ENCODE measurements at places on chromosomes 16 and 17. TPM values are rescaled to one million over a fixed set of nuclear protein-coding genes. Genes with fewer than 3 reads are reported as not detected.

COQ9 gene
- 29.7 TPM for total RNA-seq

ADAP2 gene
- total RNA-seq: 4.7 TPM

TBC1D3I gene
- 0.15 TPM for total RNA-seq

KRT32 gene
- 0.20 TPM for total RNA-seq

MT1E gene
- 16.1 TPM for total RNA-seq

TTLL6 gene
- total RNA-seq: not detected

ACAP1 gene
- 5.5 TPM for total RNA-seq

CSH1 gene
- not detected for total RNA-seq

KRT24 gene
- total RNA-seq: not detected

HOXB6 gene
- 0.25 TPM for total RNA-seq

HBM gene
- total RNA-seq: not detected

DNA sequence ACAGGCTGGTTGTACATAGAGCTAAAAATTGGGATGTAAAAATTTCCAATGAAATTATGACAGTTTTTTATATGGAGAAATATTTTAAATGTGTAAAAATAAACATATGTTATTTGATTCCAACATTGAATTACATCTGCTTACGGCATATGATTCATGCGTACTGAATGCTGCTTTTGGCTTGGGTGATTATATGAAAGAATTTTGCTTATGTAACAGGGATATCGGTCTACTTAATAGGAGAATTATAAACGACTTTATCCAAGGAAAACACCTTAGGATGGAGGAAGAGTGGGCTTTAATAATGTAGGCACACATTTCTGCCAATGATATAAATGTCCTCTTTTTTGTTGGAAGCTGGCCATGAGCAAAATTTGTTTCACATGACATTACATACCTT, 197.3 kb upstream of the GOT2 start:
- no peak for DNase-seq

DNA sequence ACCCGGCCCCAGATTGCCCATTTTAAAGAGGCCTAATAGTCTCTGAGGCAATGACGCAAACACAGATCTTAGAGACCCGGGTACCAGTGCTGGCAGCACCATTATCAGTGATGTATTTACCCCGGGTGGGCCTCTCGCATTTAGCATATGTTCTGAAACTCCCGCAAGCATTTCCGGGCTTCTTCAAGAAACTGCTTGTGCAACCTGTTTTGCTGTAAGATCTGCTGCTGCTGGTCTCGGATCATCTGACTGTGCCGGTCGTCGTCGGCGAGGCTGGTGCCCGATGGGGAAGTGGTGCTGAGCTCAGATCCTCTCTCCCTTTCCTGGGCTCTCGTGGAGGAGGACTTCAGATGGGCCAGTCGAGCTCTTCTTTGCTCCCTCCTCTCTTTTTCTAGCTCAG, 12.5 kb downstream of the CEP295NL start:
- DNase-seq: no peak

DNA sequence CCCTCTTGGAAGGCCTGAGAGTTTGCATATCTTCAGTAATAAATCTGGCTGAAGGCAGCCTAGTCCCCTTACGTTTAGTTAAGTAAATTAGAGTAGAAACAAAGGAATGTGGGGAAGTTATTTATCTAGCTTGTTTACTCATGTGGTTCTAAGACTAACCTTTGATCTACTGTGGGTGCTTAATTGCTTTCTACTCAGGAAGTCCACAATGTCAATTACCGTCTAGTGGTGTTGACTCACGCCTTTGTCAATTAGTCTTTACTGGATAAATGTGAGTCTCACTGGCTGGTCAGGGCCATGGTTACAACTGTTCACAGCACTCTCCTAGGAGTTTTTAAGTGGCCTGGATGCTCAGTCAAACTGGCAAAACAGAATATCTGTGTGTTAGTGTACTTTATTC, 2338.4 kb downstream of the TP53TG3F start:
- no peak for DNase-seq

DNA sequence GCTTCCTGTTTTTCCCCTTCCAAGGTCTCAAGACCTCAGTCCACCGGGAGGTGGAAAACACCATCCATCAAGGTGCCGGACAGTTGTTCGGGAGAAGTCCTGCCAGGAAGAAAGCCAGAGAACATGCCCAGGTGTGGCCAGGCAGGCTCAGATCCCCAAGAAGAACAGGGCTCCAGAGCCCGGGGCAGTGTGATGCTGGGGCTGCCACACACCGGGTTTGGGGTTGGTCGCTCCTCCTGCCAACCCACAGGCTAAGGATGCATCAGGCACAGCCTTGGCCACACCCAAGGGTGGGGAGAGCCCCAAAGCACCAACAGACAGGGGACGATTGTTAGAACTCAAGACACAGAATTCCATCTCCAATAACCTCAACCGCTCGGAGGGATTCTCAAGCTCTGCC, 19.7 kb downstream of the ZFHX3 start:
- no peak for DNase-seq

- no peak for DNase-seq
Observed at GRCh38 chr16:10504404-10504885, 76.0 kb downstream of the EMP2 start.

- DNase-seq: no peak
Observed at GRCh38 chr16:9869776-9870175, 312.5 kb downstream of the GRIN2A start.

DNA sequence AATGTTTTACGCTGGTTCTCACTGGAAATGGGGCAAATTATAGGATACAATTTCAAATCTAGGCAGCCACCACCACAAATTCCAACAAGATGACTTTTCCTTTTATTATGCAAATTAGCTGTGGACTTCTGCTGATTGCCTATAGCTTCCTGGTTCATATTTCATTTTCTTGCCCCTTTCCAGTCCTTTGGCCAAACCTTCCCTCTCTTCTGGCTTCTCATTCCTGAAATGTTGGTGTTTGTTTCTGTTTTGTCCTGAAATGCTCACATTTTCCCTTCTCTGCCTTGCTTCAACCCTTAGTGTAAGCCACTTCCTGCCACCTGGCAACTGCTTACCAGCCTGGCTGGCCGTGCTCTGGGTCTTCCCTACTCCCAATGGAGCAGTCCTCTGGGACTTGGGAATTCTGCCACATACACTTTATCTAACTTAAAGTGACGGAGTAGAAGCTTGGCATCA, 14.0 kb downstream of the PRSS54 start:
- no peak for DNase-seq

DNA sequence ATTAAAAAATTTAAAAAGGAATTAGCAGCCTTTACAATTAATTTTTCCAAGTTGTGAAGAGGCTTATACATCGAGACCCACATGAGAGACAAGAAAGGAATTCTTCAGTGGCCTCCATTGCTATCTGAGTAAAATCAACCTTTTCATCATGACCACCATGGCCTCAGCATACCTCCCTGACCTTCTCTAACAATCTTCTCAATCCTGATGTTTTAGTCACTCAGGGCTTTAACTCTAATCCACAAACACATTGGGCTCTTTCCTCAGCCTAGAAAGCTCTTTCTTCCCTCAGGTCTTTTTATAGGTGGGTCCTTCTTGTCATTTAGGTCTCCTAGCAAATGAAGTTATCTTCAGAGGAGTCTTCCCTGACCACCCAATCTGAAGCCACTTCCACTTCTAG, 46.4 kb downstream of the SPOP start:
- no peak for DNase-seq

DNA sequence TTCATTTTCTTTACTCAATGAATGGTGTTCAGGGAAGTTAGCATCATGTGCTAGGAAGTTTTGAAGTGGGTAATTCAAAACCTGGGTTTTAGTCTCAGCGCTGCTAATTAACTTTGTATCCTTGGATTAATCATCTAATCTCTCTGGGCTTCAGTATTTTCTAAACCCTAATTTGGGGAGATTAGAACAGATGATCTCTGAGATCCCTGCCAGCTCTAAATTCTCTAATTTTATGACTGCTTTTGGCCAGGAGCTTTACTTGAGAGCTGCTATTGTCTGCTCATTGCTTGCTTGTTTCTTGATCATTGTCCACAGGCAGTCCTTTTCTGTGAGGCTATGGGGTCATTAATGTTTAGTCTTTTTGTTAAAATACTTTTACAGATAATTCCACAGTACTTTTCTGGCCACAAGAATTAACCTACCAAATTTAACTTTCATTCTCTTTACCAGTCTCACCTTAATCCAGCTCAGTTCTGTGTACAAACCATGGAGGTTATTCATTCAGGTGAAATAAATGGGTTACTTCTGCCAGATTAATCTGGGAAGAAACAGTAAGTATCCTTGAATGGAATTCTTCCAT, 28.4 kb upstream of the VWA3A start:
- DNase-seq: no peak

- no peak for DNase-seq
Observed at GRCh38 chr17:65913326-65913850, 278.5 kb downstream of the CEP112 start.

DNA sequence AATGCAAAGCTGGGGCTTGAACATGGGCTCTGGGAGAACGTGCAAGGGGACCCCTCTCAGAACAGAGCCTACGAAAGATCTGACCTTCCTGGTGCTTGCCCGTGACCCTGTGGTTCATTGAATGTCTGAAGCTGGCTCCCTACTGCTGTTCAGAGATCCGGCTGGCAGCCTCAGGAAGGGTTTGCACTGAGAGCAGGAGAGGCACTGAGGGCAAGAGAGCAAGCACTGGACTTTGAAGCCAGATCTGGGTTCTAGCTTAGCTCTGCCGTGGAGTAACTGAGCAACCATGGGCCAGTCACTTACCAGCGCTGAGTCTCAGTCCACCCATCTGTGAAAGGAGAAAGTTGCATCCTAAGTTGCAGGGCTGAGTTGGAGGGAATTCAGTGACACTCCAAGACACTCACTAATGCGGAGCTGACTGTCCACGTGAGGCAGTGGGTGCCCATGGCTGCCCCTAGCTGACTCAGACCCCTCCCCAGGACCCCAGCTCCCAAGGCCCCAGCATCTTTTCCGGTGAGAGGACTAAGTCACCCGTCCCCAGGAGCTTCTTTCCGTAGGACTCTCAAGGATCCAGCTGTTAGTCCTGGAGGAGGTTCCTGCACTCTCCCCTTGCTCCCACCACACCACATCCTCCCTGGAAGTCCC, 41.3 kb downstream of the BEAN1 start:
- DNase-seq: no peak

- no peak for DNase-seq
Observed at GRCh38 chr16:67857547-67858233, 10.2 kb upstream of the CENPT start.

DNA sequence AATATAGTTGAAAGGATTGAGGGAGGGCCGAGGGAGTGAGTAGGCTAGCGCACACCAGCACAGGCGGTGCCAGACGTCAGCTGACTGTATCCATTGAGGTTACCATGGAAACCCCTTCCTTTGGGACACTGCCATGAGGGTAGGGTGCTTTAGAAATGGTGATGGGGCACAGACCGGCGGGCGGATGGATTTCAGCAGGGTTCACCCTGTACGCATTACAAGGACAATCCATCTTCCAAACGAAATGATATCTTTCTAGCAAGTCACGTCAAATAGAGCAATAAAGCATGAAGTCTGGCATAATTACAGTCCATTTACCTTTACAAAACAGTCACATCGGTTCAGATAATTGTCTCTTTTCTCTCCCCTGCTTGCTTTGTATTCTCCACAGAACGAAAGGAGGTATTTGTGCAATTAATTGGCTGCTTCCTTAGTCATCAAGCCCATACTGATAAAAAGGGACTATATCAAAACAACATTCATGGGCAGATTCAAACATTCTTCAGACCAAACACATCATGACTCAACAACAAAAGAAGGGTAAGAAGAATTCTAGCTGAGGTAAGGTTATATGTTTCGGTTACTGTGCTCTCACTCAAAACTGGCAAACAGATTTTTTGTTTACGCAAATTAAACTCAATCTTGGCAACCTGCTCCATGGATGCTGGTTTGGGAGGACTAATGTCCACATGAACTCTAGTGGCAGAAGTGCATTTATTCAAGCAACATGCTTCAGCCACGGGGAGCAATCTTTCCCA, 140.6 kb downstream of the CDK5R1 start:
- DNase-seq: peak; percentile 36
